A673 (cell line): ENCODE measurements at places on chromosomes 13 and 19.

DNA sequence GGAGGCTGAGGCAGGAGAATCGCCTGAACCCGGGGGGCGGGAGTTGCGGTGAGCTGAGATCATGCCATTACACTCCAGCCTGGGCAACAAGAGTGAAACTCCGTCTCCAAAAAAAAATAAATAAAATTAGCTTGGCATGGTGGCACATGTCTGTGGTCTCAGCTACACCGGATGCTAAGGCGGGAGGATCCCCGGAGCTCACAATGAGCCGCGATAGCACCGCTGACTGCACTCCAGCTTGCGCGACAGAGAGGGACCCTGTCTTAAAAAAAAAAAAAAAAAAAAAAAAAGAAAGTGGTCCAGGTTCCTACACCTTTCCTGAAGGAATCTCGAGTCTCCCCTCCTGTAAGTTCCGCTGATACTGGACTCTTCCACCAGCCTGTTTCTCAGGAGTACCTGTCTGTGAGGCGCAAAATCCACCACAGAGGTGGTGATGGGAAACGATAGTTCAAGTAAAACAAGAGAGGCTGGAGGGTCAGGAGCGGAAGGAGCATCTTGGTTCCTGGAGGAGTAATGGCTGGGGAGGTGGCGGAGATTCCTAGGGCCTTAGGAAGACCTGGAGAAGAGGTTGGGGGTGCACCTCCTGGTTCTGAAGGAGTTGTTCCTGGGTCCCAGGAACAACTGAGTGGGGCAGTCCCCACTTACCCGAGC is 471 bp downstream of the FUT1 start:
- H3K4me3 ChIP-seq: peak overlapping the region; percentile 21
- no peaks in the 10 kb centered on the region for H3K36me3 ChIP-seq
- no peaks in the 10 kb centered on the region for H3K4me1 ChIP-seq
- no peaks in the 10 kb centered on the region for H3K27me3 ChIP-seq
- DNase-seq: no peak
- H3K27ac ChIP-seq: no peak overlapping the region

GRCh38 chr13:52925775-52926285 is 77.4 kb upstream of the PCDH8 start:
- no peak for DNase-seq
- H3K4me1 ChIP-seq: no peaks in the 10 kb centered on the region
- no peak overlapping the region for H3K27ac ChIP-seq
- H3K4me3 ChIP-seq: no peak overlapping the region
- H3K27me3 ChIP-seq: no peaks in the 10 kb centered on the region
- no peaks in the 10 kb centered on the region for H3K36me3 ChIP-seq

GRCh38 chr19:32168606-32169005 is 176.8 kb upstream of the ZNF507 start:
- H3K36me3 ChIP-seq: no peaks in the 10 kb centered on the region
- no peak overlapping the region for H3K27ac ChIP-seq
- DNase-seq: no peak
- H3K4me1 ChIP-seq: no peaks in the 10 kb centered on the region
- H3K4me3 ChIP-seq: no peak overlapping the region

DNA sequence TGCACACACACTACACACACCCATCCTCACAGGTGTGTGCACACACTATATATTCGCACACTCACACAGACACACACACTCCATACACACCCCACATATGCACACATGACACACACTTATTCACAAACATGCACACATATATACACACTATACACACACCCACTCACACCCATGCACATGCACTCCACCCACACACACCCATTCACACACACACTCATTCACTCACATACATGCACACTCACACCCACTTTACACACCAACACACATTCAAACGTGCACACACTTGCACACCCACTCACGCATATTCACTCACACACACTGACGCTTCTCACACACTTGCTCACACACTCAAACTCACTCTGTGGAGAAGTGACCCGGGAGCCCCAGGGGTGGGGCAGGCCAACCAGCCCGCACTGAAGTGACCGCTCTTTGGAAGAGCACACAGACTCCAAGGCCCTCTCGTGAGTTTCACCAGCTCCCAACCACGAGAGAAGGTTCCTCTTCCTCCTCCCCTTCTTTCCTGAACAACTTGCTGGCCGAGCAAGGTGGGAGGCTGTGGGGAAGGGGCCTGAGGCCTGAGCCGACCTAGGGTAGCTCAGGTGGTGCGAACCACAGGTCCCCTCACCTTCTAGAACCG is 86.1 kb upstream of the TM9SF2 start:
- no peaks in the 10 kb centered on the region for H3K27me3 ChIP-seq
- H3K36me3 ChIP-seq: no peaks in the 10 kb centered on the region
- H3K27ac ChIP-seq: no peak overlapping the region
- peaks cover 5% of the 10 kb centered on the region for H3K4me1 ChIP-seq
- H3K4me3 ChIP-seq: no peak overlapping the region

DNA sequence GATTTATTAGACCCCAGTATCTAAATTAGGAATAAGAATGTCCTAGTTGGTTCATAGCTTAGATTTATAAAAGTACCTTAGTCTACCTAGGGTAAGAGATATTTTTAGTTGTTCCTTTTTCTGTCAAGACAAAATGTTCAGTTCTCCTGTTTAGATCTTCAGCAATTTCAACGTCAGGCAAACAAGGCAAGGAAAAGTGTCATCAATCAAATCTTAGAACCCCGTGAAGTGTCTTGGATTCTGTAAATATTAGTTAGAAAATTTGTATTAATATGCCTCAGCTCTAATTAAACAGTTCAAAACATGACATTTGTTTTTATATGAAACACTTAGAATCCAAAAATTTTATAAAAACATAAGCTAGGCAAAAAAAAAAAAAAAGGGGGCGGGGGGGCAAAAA is 296.6 kb downstream of the PCDH9 start:
- H3K27ac ChIP-seq: no peak overlapping the region
- H3K4me1 ChIP-seq: no peaks in the 10 kb centered on the region
- H3K36me3 ChIP-seq: no peaks in the 10 kb centered on the region

- H3K36me3 ChIP-seq: peaks cover 7% of the 10 kb centered on the region
- no peak overlapping the region for H3K4me3 ChIP-seq
- no peaks in the 10 kb centered on the region for H3K27me3 ChIP-seq
These were observed 74.0 kb downstream of the DHRS12 start for GRCh38 chr13:51729866-51730553.

- no peak overlapping the region for H3K27ac ChIP-seq
- no peak overlapping the region for H3K4me3 ChIP-seq
- no peaks in the 10 kb centered on the region for H3K4me1 ChIP-seq
- H3K36me3 ChIP-seq: no peaks in the 10 kb centered on the region
These were observed 35.8 kb downstream of the UQCRFS1 start for GRCh38 chr19:29176981-29177754.

GRCh38 chr13:113152691-113152983 is 5.8 kb upstream of the PROZ start:
- H3K36me3 ChIP-seq: no peaks in the 10 kb centered on the region
- H3K27ac ChIP-seq: no peak overlapping the region
- H3K27me3 ChIP-seq: no peaks in the 10 kb centered on the region
- no peak overlapping the region for H3K4me3 ChIP-seq
- DNase-seq: no peak
- peaks cover 23% of the 10 kb centered on the region for H3K4me1 ChIP-seq

- no peaks in the 10 kb centered on the region for H3K36me3 ChIP-seq
- H3K4me3 ChIP-seq: no peak overlapping the region
- no peak for DNase-seq
- H3K27ac ChIP-seq: no peak overlapping the region
- no peaks in the 10 kb centered on the region for H3K27me3 ChIP-seq
These were observed 18.4 kb upstream of the ITM2B start for GRCh38 chr13:48214519-48215121.

GRCh38 chr13:97422118-97423054 is 11.6 kb upstream of the RAP2A start:
- no peaks in the 10 kb centered on the region for H3K27me3 ChIP-seq
- no peaks in the 10 kb centered on the region for H3K36me3 ChIP-seq
- H3K4me3 ChIP-seq: no peak overlapping the region
- no peak for DNase-seq
- H3K27ac ChIP-seq: no peak overlapping the region

DNA sequence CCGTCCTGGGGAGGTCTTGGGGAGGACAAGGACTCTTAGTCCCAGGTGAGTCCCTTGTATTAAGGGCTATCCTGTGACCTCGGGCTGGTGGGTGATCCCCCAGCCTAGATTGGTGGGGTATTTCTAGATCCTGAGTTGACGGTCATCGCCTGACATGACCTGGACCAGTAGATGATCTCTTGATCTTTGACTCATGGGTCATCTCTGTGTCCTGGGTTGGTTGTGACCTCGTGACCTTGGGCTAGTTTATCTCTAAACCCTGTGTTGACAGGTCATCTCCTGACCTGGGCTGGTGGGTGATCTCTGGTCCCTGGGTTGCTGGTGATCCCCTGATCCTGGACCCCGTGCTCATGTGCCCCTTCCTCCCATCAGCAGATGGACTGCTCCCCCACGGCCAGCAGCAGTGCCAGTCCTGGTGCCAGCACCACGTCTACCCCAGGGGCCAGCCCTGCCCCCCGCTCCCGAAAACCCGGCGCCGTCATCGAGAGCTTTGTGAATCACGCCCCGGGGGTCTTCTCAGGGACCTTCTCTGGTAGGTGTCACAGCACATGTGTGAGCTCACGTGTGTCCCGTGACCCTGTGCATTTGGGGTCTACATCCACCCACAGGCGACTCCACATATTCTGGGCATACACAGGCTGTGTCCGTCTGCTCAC is 6.3 kb downstream of the MIDN start:
- H3K27me3 ChIP-seq: no peaks in the 10 kb centered on the region
- H3K4me3 ChIP-seq: peak overlapping the region; percentile 96
- peaks cover 64% of the 10 kb centered on the region for H3K4me1 ChIP-seq
- peaks cover 62% of the 10 kb centered on the region for H3K36me3 ChIP-seq
- peak overlapping the region; percentile 96 for H3K27ac ChIP-seq
- peak; percentile 28 for DNase-seq

DNA sequence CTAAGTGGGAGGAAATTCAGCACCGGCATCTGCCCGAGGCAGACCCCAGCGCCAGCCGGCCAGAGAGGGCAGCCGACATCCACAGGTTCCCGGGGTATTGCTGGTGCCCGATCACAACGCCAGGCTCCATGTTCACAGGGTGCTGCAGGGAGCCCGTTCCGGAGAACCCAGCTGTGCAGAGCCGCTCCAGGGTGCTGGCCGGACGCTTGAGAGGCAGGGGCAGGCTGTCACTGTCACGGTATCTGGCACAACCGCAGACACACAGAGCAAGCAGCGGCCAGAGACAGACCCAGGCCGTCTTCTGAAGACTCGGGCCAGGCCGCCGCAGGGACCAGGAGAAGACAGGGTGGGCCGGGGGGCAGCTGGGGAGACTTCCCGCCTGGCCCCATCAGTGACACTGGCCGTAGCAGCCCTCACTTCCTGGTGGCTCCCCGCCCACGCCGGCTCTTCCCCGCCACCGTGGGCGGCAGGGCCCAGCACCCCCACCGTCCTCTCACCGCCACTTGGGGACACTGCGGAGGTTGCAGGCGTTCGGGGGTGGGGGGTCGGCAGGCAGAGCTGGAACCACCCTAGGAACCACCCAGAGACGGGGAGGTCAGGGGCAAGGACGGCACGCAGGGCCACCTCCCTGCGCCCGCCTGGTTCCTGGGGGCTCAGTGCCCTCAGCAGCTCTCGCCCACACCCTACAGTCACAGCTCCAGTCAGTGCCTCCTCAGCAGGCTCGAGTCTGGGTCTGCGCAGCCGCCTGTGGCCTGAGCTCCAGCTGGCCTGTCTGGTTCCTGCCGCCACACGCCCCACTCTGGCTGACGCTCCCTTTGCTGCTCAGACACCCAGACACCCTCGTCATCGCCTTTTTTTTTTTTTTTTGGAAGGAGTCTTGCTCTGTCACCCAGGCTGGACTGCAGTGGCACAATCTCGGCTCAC is 3.8 kb downstream of the RNF126 start:
- H3K27me3 ChIP-seq: no peaks in the 10 kb centered on the region
- H3K4me1 ChIP-seq: peaks cover 14% of the 10 kb centered on the region
- DNase-seq: no peak
- H3K27ac ChIP-seq: no peak overlapping the region

- no peaks in the 10 kb centered on the region for H3K4me1 ChIP-seq
- no peak for DNase-seq
- H3K36me3 ChIP-seq: no peaks in the 10 kb centered on the region
- H3K4me3 ChIP-seq: no peak overlapping the region
These were observed 550.8 kb upstream of the SLITRK1 start for GRCh38 chr13:84433024-84433423.

DNA sequence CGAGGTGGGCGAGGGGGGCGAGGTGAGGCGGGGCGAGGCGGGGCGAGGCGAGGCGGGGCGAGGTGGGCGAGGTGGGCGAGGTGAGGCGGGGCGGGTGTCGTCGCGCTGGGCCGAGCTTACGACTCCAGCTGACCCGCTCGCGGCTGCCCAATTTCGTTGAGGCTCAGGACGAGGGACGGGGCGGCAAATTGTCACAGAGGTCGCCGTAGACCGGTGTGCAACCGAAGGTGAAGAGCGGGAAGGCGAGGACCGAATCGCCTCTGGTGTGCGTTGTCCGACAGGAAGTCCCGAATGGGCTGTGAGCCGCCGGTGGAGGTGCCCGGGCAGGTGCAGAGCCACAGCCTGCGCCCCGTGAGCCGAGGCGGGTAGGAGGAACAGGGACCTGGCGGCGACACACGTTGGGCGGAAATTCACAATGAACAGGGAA is at the start of gene LACC1:
Gene LACC1, plus strand, starts transcription at position 150 of the 427 bp plus-strand sequence. CDS start 1,082 bp downstream, outside the sequence.
- H3K27me3 ChIP-seq: peaks cover 22% of the 10 kb centered on the region
- peak within 1 kb of the TSS; percentile 58 for H3K27ac ChIP-seq
- no peaks in the 10 kb centered on the region for H3K36me3 ChIP-seq
- H3K4me3 ChIP-seq: peak within 1 kb of the TSS; percentile 51
- no peaks in the 10 kb centered on the region for H3K4me1 ChIP-seq

GRCh38 chr13:49746111-49746510 is 46.4 kb downstream of the KPNA3 start:
- H3K36me3 ChIP-seq: peaks cover 16% of the 10 kb centered on the region
- DNase-seq: no peak
- no peak overlapping the region for H3K4me3 ChIP-seq

DNA sequence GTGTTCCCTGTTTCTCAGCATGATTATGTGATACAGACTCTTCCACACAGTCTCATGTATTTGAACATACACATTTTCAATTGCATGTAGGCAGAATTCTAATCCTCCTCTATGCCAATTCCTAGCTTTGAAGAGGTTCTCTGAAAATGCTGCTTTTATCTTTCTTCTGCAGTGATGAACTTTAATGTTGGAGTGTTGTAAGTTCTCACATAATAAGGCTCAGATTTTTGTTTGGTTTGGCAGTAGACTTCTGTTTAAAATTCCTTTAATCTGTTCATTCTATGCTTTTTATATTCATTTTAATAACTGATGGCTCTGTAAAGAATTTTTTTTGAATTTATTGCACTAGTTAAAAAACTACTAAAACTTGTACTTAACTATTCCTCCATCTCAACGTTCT is 225.8 kb downstream of the GGACT start:
- H3K36me3 ChIP-seq: peaks cover 5% of the 10 kb centered on the region
- peaks cover 11% of the 10 kb centered on the region for H3K4me1 ChIP-seq
- H3K27me3 ChIP-seq: no peaks in the 10 kb centered on the region
- no peak overlapping the region for H3K27ac ChIP-seq
- H3K4me3 ChIP-seq: no peak overlapping the region
